ENCODE measurements at places on chromosomes 6 and 20. TPM values are rescaled to one million over a fixed set of nuclear protein-coding genes. Genes with fewer than 3 reads are reported as not detected.

DNA sequence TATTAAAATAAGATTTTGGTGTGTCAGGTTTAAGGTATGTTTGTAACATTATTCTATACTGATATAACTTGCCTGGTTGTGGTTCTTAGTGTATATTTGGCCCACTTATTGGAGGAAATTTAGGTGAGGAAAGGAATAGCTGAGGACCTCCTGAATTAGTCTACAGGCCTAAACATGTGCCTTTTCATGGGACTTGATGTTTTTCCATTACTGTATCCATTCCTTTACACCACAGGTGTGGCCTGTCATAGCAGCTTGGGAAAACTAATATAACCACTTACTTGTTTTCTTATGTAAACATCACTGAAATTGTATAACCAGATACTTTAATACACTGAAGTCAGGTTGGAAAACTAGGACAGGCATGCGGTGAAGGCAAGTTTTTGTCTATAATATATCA, 27.6 kb downstream of the BCKDHB start:
- no peak for DNase-seq

GRCh38 chr20:31797364-31797763, 21.8 kb upstream of the MYLK2 start:
- no peak for DNase-seq

The DNMT3B gene
- 0.36 TPM for total RNA-seq

The PPIL4 gene
- total RNA-seq, result 36.1 TPM

The ANKRD66 gene
- not detected for total RNA-seq
